ENCODE measurements at places on chromosomes 12 and 14.
A peak's percentile ranks its signal among the peaks of the same experiment; 100 is the strongest.

GRCh38 chr12:23775208-23775607, 174.3 kb downstream of the SOX5 start:
- DNase-seq, result no peak

DNA sequence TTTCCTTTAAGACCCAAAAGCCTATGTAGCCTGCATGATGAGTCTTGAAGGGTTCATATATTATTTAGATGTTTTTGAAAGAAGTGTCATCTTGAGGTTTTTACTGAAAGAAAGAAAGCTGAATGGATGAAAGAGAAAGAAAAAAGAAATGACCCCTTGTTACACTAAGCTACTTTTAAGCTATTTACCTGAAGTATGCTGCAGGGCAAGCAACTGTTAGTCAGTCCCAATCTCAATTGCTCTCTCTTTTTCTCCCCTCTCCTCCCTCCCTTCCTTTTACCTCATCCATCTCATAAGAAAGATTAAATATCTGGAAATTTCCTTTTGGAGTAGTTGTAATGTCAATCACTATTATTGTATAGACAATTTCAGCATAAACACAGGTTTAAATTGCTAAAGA, 512.4 kb downstream of the TMTC2 start:
- DNase-seq, result no peak

DNA sequence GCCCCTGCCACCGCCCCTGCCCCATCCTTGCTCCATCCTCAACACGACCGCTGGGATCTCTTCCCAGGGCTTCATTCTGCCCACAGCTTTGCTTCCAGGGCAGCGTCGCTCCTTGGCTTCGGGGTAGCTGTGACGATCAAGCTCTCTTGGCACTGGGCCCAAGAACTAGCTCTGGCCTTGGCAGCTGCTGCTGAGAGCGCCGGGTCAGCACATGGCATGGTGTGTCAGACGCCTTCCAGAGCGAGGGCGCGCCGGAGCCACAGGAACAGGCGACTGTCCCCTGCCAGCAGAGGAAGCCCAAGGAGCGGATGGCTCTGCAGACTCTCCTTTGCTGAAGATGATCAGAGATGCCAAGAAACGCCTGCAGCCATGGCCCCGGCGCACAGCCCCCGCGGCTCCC, 15.9 kb downstream of the RAB35 start:
- DNase-seq, result no peak

DNA sequence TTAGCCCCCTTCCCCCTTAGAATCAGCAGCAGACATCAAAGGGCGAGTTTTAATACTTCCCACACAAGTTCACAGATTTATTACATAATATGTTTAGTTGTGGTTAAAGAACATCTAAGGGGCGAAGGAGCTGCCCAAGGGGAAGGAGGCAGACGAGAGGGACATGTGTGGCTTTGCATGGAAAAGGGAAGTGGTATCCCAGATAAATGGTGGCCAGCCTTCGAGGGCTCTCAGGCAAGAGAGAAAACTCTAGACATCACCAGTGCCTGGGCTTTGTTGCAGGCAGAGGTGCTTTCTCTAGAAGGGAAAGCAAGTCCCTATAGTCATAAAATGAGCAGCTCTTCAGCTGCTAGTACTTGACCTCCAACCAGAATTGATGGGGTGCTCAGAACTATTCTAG, 121.2 kb downstream of the CACNA1C start:
- DNase-seq, result no peak

- no peak for DNase-seq
These were observed 104.8 kb downstream of the DPF3 start for GRCh38 chr14:72788972-72789728.

DNA sequence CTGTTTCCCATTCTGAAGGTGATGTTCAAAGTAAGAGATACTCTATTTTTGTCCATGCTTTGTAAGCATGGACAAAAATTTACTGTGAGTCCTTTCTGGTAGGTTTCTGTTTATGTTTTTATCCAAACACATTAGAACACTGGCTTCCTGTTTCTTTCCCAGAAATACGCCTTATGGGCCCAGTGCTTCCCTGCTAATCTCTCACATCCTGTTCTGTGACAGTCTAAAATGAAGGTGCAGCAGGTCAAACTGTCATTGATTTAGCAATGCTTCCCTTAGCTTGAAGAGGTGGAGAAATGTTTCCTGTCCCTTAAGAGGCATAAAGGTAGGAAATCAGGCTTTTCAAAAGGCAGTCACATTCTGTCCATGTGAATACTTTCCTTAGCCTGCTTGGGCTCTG, 305.6 kb downstream of the RPS29 start:
- no peak for DNase-seq

DNA sequence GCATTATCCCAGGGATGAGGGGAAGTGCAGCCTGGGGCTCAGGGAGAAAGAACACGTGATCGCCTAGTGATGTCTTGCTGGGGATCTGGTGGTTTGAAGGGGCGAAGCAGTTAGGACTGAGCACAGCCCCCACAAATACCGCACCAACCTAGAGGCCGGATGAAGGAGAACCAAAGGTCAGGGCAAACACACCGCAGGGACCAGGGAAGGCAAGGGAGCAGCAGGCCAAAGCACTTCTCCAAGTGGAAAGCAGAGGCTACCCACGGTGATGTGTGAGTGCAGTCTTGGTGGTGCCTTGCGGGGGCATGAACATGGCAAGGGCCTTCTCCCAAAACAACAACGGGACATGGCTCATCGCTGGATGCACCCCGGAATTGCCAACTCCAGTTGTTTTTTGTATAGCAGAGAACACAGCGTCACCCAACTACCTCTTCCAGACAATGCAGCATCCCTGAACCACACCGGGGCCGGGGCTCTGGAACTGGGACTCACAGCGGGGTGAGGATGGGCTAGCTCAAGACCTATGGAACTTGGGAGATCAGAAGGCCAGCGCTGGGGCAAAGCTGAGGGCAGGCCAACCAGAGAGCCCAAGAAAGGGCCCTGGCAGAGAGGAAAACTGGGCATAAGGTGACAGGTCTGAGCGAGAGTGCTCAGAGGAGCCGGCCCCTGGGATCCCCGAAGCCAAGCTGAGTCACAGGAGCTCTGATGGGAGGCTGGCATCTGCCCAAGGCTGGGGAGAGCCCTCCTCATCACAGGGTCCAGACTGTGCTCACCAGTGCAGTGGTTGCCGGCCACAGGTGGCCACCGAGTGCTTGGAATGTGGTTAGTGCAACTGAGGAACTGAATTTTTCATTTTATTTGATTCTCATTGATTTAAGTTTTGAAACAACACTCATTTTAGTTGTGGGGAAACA, 11.1 kb downstream of the GALNT16 start:
- DNase-seq, result no peak

GRCh38 chr12:52148464-52149181, 43.2 kb downstream of the KRT80 start:
- no peak for DNase-seq

- DNase-seq, result no peak
These were observed 8.9 kb downstream of the CALM1 start for GRCh38 chr14:90405755-90406154.

- peak; percentile 52 for DNase-seq
These were observed 17.1 kb downstream of the SLC11A2 start for GRCh38 chr12:51009056-51009440.

GRCh38 chr12:89919241-89919906, 210.7 kb upstream of the ATP2B1 start:
- no peak for DNase-seq

DNA sequence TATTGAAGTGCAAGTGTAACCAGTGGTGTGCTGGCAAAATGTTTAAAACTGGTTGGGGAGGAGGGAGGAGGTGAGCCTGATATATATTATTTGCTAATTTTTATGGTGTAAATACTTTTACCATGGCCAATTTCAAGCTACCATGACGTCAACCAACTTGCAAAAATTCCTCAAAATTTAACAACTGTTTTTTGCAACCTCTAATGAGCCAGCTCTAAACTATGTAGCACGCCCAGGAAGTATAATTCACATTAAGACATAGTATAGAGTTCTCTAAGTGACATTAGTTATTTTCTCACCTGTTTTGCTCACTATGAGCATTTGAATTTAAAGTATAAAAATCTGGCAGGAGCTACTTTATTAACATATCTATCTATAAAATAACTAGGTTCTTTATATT, 41.4 kb downstream of the ATL1 start:
- DNase-seq, result no peak

DNA sequence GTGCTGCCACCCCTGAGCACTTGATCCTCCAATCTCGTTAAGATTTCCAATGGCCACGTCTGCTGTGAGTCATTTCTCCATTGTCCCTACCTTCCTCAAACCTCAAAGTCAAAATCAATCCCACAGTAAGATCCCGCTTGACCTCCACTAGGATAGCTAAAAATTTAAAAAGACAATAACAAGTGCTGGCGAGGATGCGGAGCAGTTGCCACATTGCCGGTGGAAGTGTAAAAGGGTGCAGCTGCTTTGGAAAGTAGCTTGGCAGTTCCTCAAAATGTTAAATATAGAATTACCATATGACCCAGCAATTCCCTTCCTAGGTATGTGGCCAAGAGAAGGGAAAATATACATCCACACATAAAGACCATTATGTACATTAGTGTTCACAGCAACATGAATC, 9.5 kb upstream of the BCL7A start:
- DNase-seq, result no peak

DNA sequence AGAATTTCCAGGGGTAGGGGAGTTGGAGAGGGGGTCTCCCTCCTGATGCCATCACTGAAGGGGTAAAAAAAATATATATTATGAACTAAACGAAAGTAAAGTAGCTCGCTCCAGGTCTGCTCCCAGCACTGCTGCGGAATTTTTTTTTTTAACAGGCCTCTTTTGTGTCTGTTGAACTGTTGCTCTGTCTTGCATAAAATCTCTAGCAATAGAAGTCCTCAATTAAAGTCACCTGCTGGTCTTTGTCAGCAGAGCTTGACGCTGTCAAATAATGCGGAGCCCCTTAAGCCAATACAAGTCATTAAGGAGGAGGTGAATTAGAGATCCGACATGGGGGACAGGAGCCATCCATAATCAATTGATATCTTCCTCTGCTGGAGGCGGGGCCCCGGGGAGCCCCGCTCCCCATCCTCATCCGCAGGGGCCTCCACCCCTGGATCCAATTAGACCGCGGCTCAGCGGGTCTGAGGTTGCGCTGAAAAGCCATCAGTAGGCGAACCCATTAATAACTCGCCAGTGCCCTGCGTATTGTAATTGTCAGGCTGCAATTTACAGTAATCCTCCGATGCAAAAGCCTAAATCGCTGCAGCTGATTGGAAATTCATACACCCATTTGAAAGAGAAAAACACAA, 85.6 kb downstream of the DICER1 start:
- no peak for DNase-seq

GRCh38 chr12:122889761-122890520, 6.0 kb downstream of the VPS37B start:
- no peak for DNase-seq

GRCh38 chr12:94671917-94672316, 21.6 kb upstream of the TMCC3 start:
- no peak for DNase-seq

- no peak for DNase-seq
These were observed 3.1 kb upstream of the CCDC88C start for GRCh38 chr14:91420686-91421085.

DNA sequence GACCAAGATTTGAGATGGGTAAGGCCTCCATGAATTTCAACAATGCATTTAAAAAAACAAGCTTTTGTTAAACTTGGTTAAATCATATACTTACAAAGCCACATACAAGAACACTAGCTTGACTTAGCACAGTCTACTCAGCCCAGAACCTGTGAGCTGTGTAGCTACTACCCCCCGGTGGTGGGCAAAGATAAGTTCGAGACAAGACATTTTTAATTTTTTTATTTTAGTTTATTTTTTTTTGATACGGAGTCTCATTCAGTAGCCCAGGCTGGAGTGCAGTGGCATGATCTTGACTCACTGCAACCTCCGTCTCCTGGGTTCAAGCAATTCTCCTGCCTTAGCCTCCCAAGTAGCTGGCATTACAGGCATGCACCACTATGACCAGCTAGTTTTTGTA, 3.7 kb upstream of the NECAP1 start:
- DNase-seq, result peak; percentile 53

GRCh38 chr12:56040151-56040550, 1.6 kb upstream of the RPS26 start:
- no peak for DNase-seq

DNA sequence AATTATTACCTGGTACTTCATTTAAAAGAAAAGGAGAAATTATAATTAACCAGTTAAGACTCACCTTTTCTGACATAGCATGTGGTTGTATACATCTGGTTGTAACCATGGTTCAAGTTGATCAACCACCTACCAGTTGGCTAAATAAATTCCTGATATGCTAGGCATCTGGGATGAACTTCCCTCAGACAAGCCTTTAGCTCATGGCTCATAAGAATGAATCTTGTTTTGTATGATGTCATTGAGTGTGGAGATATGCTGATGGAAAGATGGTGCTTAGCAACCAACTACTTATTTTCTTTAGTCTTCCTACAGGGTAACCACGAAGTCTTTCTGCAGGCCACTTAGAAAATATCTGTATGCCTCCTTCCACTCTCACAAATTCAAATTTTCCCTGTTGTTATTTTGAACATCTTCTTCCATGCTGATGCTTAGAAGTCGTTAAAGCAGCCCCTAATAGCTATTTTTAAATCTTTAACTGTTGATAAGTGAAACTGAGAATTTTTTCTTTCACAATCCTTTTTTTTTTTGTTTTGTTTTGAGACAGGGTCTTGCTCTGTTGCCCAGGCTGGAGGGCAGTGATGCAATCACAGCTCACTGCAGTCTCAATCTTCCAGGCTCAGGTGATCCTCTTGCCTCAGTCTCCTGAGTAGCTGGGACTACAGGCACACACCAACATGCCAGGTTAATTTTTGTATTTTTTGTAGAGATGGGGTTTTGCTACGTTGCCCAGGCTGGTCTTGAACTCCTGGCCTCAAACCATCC, 51.9 kb upstream of the PTHLH start:
- no peak for DNase-seq

- no peak for DNase-seq
These were observed 276.4 kb downstream of the DPF3 start for GRCh38 chr14:72617391-72618031.

DNA sequence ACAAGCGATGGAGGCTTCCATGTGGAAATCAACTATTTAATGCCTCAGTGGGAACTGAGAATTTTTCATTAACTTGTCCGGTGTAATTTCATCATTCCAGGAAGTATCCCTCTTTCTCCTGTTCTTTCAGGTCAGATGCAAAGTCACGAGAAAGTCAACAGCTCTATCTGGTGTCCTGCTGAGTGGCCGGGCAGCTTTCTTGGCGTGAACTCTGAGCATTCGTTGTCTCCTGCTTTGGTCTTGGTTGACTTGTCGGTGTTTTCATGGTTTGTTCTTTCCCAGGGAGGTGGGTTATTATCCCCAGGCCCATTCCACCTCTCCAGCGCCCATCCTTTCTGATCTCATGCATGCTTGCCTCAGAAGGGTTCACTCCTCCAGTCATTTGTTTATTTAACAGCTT, 149.1 kb downstream of the GLT1D1 start:
- DNase-seq, result no peak

DNA sequence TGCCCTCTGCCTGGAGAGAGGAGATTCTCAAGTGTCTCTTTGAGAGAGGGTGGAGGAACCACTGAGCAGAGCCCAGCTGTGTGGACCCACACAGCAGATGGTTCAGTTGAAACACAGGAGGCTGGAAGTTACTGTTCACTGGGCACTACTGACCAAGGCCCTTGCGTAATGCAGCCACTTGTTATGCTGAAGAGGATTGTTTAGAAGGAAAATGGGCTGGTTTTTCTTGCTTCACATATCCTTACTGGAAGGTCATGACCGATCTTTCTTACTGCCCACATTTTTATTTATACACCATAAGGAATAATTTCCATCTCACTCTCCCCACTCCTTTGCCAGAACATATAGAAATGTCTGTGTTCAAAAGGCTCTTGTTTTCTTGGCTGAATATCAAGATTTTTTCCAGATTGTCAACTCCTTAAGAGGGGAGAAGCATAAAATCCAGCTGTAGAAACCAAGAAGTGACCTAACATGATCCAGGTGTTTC, 375.1 kb upstream of the DDHD1 start:
- no peak for DNase-seq

GRCh38 chr12:117596968-117597367, 235.5 kb upstream of the NOS1 start:
- DNase-seq, result no peak
